ENCODE measurements at places on chromosomes 11 and 22.

DNA sequence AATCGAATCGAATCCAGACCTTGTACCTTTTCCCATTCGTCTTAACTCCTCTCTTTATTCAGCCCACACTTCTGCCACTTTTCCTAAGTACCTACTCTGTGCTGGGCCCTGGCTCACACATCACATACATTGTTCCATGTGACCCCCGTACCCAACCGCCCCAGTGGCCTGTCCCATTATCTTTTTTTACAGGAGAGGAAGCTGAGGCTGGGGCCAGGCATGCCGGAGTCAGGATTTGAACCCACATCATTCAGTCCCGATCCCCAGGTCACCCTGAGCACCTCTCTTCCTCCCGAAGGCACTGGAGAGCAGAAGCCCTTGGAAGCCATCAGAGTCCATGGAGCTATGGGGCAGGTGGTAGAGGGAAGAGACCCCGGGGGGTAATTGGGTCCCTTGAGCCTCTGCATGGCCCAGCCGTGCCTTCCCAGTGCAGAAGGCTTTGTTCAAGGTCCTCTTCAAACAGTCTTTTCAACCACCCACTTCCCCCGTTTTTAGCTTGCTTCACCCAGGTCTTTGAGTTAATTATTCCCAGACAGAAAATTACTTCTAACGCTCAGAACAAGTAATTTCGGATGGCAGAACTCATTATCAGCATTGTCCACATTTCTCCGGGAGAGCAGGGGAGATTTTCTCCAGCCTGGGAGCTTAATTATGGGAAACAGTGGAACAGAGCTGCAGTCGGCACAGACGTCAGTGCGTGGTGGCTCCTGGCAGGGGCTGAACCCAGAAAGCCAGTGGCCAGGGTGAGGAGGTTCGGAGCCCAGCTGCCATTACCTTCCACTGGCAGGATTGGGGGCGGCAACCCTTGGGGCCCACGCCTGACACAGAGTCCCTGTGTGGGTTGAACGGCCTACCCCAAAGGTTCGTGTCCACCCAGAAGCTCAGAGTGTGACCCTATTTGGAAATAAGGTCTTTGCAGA, 82.4 kb upstream of the RTL6 start:
- DNase-seq, result no peak

DNA sequence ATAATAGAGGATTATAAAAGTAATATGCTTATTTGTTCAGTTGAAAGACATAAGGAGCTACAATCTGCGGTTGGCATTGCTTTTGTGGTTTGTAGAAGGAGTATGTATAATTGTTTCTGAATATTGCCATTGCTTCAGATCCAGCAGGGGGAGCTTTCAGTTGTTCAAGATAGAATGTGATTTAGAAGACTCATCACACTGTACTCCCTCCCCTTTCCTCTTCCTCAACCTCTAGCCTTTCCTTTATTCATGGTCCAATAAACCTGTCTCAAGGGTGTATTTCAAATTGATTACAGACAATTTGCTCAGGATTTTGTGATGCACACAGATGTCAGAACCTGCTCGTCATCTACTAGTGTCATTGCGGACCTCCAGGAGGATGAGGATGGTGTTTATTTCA, 9.8 kb downstream of the PRMT3 start:
- DNase-seq, result no peak

GRCh38 chr22:24937114-24937513, 9.4 kb downstream of the LHFPL7 start:
- no peak for DNase-seq

GRCh38 chr11:44110231-44110679, 14.8 kb downstream of the EXT2 start:
- no peak for DNase-seq

GRCh38 chr22:32951076-32951806, 106.9 kb downstream of the SYN3 start:
- no peak for DNase-seq

- no peak for DNase-seq
Measured at GRCh38 chr11:10204021-10204420, 90.0 kb downstream of the SBF2 start.

DNA sequence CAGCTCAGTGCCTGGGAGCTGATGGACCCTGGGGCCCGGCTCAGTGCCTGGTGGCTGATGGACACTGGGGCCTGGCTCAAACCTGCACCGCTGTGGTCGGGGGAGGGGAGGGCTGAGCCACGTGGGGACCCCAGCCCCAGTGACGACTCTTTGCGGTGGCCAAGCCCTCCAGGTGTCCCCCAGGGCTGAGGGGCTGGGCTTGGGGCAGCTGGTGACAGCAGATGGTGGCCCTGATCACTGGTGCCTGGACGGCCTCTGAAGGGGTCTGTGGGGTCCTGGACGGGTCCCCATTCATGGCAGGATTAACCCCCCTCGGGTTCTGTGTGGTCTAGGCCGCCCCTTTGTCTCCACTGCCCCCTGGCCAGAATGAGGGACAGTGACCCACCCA, 3.4 kb upstream of the MUC5B start:
- DNase-seq, result no peak

DNA sequence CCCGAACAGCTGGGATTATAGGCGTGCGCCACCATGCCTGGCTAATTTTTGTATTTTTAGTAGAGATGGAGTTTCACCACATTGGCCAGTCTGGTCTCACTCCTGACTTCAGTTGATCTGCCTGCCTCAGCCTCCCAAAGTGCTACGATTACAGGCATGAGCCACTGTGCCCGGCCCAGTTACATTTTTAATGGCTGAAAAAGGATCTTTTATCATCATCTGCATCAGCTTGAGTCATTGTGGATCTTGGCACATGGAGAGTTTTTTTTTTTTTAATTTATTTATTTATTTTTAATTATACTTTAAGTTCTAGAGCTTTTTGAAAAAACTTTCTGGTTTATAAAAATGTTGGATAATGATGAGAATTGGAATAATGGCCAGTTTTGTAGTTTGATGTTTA, 8.6 kb downstream of the IGHMBP2 start:
- no peak for DNase-seq

DNA sequence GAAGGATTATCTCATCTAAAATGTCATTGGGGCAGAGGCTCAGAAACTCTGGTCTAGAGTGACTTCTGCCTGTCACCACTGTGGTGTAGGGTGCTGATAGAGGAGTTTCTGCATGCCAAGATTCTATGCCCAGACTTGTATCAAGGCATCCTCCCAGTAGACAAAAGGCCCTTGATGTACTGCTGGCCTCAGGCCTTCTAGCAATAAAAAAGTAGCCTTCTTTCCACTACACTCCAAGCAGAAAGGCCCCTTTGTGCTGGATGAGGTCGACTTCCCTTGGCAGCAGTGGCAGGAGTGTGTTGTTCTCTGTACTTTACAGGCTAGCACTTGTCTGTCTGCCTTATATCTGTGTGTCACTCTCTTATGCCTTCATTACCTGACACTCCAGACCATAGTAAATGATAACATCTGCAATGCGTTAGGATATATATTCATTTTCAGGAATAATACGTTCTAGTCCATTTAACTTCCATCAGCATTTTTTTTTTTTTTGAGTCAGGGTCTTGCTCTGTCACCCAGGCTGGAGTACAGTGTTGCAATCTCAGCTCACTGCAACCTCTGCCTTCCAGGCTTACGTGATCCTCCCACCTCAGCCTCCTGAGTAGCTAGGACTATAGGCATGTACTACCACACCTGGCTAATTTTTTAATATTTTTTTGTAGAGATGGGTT, 49.5 kb upstream of the RRM1 start:
- no peak for DNase-seq

DNA sequence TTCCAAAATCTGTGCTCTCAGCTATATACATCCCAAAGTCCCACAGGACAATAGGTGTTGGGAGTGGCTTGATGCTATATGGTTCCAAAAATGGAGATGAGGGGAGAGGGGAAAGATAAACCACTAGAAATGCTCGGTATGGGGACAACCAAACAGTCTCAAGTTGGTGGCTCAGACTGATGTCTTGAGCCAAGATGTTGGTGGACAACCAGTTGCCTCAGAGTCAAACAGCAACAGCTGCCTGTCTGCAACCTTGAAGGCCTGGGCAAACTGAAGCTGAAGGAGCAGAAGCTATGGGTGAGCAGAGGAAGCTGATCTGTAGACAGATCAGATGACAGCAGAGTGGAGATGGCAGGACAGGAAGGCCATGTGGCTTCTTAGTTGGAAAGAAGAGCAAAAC, 4.0 kb downstream of the RRP8 start:
- peak; percentile 12 for DNase-seq

DNA sequence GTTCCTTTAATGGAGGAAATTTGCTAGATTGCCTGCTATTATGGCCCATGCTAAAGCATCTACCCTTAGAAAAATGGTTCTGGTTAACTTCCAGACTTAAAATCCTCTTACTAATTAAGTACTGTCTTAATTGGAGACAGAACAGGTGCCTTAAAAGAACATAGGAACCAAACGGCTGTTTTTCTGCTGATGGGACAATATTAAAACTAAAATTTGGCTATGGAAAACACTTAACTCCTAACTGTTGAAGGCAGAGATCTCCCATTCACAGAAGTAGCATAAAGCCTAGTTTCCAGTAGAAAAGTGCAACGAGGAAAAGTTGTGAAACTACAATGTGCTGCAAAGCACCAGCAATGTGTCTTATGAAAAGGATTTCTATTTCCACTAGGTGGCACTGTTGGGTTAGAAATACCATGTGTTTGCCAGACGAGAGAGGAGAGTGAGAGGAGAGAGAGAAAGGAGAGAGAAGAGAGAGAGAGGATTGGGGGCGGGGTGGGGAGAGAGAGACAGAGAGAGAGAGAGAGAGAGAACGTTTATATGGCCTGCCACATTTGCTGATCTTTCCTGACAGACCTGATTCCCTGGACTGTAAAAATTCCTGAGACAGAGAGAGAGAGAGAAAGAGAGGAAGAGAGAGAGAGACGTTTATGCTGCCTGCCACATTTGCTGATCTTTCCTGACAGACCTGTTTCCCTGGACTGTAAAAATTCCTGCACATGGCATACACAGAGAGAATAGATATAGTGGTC, 51.5 kb downstream of the FAM181B start:
- DNase-seq, result no peak
